Activated CD4-positive, CD25-positive, alpha-beta regulatory T cell treated with anti-CD3 and anti-CD28 coated beads, Interleukin-2, amount 50 U/mL, for 24 hours (primary cell): ENCODE measurements at places on chromosomes 5 and 9.
A peak's percentile ranks its signal among the peaks of the same experiment; 100 is the strongest.

GRCh38 chr9:112558978-112559377, 72.4 kb downstream of the KIAA1958 start:
- no peak for ATAC-seq

GRCh38 chr5:126641387-126641786, 40.6 kb downstream of the PHAX start:
- ATAC-seq, result no peak

- ATAC-seq, result no peak
These were observed 109.2 kb upstream of the SMIM23 start for GRCh38 chr5:171676286-171676944.

DNA sequence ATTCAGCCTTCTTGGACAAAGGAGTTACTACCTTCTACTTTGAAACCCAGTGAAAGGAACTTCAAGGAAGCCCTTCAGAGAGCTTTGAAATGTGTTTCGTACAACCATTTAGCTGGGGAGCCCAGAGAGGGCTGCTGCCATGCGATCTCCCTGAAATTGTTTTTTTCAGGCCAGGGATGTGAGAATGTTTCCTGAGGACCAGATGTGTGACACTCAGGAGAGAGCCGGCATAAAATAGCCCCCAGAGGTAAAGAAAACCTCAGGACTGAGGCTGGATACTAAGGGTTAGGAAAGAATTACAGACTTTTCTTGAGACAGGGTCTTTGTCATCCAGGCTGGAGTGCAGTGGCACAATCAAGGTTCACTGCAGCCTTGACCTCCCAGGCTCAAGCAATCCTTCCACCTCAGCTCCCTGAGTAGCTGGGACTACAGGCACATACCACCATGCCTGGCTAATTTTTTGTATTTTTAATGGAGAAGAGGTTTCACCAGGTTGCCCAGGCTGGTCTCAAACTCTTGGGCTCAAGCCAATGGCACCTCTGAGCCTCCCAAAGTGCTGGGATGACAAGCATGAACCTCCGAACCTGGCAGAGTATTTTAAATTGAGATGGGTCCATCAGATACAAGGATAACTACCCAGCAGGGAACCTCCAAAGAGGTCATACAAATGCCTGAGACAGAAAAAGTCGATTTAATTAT, 8.4 kb downstream of the RPL37 start:
- no peak for ATAC-seq

GRCh38 chr5:111813537-111813936, 56.5 kb upstream of the NREP start:
- no peak for ATAC-seq

DNA sequence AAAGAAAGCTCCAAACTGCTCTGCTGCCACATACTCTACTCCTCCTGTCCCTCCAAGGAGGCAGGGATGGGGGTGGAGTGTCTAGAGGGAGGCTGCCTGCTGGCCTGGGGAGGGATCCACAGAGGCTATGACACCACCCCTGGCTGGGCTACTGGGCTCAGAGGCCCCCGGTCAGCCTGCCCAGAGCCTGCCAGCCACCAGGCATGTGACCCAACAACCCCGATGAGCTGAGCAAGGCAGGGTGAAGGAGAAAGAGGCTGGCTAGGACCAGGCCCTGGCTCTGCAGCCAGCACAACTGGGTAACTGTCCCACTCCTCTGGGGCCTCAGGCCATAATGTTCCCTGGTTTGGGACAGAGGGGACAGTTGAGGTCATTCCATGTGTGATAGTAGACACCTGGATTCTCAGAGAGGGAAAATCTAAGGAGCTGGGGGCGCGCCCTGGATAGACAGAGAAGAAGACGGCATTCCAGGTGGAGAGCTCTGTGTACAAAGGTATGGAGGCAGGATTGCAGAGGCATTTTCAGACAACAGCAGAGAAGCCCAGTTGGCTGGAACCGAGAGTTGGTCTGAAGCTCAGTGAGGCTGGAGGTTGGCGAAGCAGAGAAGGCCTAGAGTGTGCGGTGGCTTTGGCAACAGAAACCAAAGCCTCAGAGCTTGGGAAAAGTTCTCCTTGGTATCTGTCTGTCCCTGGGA, 33.8 kb upstream of the IL17B start:
- no peak for ATAC-seq

GRCh38 chr5:53239301-53239990, 129.9 kb upstream of the MOCS2 start:
- no peak for ATAC-seq

- ATAC-seq, result no peak
These were observed 112.0 kb upstream of the SPOCK1 start for GRCh38 chr5:137611011-137611580.

DNA sequence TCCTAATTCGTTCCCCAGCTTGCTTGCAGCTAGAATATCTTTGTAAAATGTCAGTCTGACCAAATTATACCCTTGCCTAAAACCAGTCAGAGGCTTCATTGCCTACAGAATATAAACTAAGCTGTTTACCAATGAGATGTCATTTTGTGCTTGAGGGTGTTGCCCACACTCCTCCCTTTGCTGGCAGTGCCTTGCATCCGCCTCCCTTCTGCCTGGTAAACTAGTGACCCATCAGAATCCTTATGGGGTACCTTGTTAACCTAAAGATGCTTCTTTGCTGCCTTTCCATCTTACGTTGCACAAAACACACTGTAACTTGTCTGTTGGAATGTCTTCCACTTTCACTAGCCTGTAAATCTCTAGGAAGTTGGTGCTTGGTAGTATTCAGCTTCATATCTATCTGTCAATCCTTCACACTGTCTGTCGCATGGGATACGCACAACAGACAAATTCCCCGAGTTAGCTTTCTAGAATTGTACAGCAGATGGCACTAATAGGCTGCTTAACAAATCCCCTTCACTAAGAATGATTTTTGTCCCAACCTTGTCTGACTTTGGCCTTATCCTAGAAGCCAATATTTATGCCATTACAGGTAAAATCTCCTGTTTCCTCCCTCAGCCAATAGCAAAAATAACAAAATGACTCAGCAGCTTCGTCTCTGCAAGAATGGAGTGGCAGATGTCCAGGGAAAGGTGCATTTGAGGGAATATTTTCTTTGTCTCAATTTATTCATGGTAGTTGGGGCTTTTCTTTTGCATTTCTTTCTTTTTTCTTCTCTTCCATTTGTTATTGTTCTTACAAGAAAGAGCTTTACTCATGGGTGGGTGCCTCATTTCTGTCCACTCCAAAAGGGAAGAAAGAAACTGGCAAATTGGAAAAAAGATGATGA, 3.0 kb downstream of the NUDT2 start:
- ATAC-seq, result no peak

DNA sequence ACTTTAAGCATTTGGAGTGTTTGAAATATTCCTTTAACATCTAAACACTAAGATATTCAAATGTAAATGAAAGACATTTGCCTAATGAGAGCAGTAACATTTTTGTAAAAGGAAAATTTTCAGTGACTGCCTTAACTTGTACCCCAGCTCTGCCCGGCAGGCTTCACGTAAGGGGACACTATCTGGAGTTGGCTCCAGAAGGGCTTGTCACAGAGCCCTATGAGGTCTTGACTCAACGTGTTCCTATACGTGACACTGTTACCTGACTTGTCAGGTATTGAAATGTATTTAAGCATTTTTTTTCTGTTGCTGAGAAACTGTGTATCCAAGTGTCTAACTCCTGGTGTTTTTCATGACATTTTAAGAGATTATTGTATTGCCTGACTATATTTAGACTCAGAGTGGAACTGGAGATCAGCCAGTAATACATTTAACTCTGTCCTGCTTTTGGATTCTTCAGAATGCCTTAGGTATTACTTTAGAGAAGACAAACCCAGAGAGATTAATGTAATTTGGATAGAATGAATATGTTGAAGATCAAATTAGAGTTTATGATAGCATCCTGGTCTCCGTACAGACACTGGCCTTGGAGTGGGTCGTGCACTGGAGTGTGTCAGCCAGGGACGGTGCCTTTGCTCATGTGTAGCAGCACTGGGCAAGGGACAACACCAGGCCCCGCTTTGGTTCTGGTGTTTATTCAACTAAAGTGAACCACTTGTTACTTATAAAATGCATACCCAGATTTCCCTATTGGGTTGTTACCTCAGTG, 34.6 kb upstream of the PHF2 start:
- ATAC-seq, result no peak

DNA sequence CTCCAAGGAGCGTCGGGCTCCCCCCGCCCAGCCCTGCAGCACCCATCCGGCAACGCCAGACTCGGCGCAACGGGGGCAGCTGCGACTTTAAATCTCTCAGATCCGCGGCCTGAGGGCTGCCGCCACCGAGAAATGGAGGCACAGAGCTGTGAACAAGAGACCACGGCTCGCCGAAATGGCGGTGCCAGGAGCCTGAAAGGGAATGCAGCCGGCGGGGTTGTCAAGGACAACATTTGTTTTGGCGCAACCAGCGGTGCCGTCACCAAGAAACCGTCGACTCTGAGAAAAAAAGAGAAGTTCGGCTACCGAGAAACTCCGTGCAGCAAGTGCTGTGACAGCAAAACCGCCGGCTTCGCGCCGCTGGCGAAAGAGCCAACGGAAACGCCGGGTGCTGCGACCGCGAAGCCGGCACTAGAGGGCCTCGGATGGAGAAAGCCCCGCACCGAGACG, 2.1 kb upstream of the ANXA2R start:
- peak; percentile 18 for ATAC-seq
